ENCODE measurements at places on chromosomes 1 and 21.

DNA sequence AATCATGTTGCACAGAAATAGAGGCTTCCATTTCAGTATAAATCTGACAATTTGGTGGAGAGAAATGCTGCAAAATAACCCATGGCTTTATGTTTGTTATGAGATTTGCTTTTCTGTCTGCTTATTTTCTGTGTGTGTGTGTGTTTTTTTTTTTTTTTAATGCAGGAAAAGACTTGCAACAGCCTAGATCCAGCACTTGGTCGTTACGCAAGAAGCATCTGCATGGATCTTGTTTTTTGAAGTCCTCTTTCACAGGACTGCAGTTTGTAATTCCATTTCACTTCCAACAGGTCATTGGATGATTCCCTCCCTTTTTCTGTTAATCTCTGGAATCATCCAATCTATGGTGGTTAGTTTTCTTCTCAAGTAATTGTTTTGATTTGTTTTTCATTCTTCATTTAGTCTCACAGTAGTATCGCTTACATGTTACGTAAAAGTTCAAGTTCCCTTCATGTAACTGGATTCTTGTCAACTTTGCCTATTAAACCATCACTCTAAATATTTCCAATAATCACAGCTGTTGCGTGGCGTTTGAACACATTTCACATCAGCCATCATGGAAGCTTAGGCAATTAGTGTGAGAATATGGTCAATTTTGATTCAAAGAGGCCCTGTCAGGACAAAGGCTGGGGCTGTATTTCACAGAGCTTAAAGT, 312.9 kb downstream of the NFIA start:
- no peak for DNase-seq

- DNase-seq = no peak
Measured at GRCh38 chr1:89942014-89942413, 52.9 kb upstream of the ZNF326 start.

DNA sequence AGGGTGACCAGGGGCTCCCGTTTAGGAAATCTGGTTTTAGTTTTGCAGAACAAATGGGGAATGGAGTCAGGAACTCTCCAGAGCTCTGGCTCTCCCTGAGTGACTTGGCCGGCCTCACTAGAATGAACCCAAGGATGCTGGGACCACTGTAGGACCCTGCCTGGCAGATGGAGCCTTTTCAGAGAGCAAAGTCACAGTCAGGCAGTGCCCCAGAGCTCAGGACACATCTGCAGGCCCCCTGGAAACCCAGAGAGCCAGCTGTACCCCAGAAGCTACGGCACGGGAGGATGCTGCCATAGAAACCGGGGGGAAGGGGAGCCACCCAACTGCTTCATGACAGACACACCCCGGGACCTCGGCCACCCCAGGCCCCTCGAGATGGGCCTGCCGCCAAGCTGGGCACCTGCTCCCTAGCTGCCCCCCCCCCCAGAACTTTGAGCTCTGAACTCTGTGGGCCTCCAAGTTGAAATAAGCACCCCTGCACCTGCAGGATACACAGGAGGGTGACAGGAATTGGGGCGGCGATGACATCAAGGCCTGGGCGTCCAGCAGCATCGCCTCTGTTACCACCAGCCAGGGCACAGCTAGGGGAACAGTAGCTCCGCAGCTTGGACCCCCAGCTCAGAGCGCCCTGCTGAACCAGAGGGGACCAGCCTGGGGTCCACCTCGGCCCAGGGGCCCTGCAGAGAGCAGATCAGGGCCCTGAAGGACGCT, 91.8 kb upstream of the VAMP3 start:
- DNase-seq = no peak

- DNase-seq = no peak
Measured at GRCh38 chr1:244056577-244056976, 5.5 kb downstream of the ZBTB18 start.

DNA sequence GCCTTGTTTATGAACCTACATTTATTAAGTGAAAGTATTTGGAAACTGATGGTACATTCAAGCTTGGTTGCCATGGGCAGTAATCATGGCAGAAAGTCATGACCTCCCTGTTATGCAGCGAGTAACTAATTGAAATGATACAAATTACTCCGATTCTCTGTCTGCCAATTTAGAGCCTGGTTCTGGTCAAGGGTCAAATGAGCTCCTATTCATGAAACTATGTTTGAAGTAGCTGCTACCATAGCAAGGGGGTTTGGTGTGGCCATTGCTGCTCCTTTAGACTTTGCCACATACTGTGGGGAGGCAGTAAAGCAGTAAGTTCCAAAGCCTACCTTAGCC, 187.2 kb upstream of the FOXD3 start:
- DNase-seq = no peak

- no peak for DNase-seq
Measured at GRCh38 chr1:59494145-59494833, 197.4 kb downstream of the FGGY start.

DNA sequence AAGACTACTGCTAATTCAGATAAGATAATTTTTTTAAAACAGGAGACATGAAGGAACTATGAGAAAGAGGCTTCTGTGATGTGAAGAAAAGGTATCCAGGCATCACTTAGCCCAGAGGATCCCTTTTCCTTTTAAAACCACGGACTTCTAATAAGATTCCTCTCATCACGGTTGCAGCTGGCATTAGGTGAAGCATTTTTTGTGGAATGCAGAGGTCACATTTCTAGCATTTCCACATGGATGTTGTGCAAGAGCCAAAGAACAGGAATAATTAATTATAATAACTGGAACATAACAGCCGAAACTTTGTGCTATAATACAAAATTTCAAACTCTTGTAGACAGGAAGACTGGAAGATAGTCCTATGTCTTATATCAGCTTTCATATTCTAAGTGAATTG, 27.6 kb downstream of the CYP2J2 start:
- no peak for DNase-seq

DNA sequence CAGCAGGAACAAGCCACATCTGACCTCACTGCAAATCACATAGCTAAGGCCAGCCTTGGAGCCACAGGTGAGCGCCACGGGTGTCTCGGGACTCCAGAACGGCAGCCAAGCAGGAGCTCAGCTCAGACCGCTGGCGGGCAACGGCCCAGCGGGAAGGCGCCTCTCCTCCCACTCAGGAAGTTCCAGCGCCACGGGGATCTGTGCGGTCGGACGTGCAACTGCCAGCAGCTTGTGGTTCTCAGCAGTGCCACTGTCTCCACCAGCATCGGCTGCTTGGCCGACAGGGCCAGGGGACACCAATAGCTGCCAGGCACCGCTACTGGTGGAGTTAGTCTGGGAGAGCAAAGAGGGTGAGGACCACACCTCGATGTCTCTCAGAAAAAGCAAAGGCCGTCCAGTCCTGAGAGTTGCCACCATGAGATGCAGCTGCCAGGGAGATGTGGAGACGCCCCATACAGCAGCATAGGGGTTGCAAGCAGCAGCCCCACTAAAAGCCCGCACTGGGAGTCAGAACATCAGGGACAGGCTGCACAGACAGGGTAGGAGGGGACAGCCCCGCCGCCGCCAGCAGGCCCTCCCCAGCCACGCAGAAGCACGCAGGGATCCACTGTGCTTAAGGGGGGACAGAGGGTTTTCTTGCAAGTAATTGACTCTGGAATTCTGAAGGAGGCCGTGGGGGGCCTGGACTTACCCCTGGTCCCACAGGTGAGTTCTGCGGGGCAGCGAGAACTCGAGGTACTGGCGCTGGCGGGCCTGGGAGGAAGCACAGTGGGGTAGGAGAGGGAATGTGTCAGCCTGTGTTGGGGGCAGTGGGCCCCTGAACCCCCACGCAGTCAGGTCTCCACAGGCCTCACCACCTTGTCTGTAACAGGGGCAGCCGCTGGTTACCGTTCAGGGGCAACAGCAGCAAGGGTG, 83.5 kb downstream of the NPHP4 start:
- DNase-seq = no peak

DNA sequence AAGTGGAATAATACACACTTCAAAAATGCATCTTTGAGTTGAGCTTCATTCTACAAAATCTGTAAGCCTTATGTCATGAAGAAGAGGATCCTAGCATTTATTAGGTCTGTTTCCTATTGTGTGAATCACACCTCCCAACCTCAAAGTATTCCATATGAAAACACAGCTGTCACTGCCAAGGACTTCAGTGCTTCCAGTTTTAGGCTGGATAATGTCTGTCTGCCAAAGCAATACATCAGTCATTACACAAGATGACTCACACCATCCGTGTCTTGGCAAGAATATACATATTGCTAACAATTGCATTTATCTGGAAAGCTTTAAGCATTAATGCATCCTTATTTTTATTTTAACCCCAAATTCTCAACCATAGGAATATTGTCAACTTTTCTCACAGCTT, 125.7 kb upstream of the TMPRSS15 start:
- peak; percentile 69 for DNase-seq

DNA sequence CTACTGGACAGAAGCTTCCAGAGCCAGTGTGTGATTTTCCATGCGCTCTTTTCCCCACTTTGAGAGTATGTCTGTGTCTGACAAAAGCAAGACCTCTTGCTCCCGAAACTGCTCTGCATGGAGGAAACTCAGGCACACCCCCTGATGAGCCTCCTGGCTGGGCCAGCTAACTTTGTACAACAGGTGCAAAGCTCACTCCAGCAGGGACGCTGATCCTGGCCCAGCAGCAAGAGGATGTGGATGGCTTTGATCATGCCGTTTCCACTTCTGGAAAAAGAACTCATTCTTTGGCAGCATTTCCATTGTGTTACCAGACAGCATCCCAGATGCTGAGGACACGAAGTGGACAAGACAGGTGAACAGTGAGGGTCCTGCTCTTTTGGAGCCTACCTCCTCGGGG, 103.1 kb downstream of the TLR5 start:
- peak; percentile 40 for DNase-seq

DNA sequence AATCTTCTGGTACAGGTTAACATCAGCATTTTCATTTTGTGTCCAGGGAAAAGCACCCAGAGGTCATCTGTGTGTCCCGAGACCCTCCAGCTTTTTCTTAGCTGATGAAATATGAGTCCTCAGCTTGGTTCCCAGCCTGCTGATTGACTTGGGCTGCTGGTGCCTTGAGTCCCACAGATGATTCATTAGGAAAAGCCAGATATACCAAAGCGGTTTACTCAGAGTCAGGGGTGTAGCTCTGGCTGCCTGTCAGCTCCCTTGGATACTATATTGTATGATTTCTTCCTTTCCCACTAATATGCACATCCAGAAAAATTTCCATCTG, 43.7 kb upstream of the MAB21L3 start:
- peak; percentile 46 for DNase-seq

DNA sequence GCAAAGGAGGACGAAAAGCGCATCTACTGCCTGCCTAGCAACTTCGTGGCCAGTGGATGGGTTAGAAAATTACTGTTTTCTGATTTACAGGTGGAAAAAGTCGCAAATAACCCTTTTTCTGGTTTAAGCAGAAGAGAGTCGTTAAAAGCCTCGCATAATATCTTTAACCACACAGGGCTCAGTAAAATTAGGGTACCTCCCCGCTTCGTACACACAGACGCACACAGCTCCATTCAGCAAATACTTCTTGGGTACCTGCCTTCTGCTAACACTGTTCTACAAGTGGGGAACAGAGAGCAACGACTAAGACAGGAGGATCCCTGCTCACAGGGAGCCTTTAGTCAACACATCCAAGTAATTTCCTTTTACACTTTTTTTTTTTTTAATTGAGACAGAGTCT, 704 bp downstream of the ALG6 start:
- no peak for DNase-seq
